ENCODE measurements at places on chromosomes 12 and 14.

DNA sequence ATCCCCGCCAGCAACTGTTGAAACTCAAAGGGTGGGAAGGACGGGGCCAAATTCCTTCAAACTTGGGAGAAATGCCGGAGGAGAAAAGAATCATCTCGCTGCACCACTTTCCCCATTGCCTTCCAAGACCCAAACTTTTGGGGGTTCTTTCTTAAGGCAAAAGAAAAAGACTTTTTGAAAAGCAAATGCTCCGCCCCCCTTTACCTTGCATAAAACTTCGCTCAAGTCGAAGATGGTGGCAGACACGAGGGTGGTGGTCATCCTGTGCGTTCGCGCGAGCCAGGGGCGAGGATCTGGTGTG, 239 bp downstream of the ZFP36L1 start:
- no peak for DNase-seq

DNA sequence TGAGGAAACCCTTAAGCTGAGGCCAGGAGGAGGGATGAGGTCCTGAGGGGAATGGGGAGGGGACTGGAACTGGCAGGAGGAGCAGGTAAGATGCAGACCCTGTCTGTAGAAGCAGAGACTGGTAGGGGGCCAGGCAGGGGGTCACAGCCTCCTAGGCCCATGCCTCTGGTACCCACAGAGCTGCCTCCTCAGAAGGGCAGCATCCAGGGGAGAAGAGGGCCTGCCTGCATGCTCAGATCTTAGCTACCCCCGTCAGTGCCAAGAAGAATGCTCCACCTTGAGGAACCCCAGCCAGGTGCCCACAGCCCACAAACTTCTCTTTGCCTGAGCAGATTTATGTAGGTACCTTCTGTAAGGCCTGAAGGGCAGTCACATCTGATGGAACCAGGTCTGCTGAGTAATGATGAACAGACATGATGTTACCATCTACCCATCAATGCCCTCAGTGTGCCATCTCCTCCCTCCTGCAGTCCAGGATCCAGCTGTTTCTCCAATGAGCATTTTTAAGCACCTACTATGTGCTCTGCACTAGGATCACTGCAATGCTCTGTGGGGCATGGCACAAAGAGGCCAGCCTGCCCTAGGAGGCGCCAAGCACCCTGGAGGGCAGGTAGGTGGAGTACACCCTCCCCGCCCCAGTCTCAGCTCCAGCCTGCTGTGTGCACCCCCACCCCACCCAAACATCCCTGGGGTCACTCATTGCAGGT, 24.8 kb upstream of the ZFP36L1 start:
- no peak for DNase-seq

DNA sequence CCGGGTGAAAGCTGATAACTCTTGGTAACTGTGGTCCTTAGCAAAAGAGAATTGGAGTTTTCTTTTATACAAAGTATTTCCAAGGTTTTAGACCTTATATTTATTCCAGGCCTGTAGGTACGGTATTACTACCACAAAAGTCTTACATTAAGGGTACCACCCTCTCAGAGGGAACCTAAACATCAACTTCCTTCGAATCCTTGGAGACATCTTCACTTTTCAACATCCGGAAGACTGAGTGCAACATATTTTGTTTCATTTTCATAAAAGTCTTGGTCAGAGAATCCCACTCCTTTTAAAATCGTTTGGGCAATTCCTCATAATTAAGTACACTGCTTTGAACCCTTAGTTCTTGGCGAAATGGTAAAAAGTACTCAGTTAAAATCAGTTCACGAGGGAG, 1.2 kb downstream of the CNOT2 start:
- no peak for DNase-seq

- peak; percentile 56 for DNase-seq
These were observed at the start of gene CCDC38 for GRCh38 chr12:95942524-95943329. CCDC38 (minus strand) TSS chr12:95942614; CDS start chr12:95936509, 6,105 bp downstream.

- no peak for DNase-seq
These were observed 36.2 kb upstream of the FERMT2 start for GRCh38 chr14:52987042-52987441.

DNA sequence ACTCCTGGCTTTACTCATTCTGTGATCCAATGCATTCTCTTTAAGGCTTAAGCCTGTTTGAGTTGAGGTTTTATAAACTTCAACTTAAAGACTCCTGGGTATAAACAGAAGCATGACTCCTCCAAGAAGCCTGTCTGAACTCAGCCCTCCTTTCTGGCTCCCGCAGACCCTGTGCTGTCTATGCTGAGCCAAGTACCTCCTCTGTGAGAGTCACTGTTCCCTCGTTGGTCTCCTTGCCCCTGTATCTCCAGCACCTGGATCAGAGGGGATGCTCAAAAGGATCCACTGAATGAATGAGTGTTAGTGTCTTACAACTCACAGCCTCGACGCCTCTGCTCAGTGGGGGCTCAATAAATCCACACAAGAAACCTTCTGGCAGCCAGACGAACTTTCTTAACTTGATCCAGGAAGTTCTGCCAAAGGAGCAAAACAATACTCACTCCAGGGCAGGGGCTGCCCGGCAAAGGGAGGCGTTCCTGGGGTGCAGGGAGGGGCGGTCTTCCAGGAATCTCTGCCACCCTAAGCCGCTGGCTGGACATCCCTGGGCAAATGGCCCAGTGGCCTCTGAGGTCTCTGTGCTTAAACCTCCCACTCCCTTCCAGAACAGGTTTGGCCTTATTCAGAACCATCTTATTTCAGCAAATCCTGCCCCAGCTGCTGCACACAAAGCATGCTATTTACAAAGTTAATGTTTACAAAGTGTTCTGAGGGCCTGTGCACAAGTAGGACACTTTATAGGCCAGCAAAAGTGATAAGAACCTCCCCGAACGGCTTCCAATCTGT, 32.9 kb downstream of the MAP1LC3B2 start:
- DNase-seq: no peak

- DNase-seq: no peak
These were observed 22.8 kb upstream of the ANO2 start for GRCh38 chr12:5967645-5968415.

- DNase-seq: no peak
These were observed 6.4 kb upstream of the SLC25A3 start for GRCh38 chr12:98587084-98587483.

DNA sequence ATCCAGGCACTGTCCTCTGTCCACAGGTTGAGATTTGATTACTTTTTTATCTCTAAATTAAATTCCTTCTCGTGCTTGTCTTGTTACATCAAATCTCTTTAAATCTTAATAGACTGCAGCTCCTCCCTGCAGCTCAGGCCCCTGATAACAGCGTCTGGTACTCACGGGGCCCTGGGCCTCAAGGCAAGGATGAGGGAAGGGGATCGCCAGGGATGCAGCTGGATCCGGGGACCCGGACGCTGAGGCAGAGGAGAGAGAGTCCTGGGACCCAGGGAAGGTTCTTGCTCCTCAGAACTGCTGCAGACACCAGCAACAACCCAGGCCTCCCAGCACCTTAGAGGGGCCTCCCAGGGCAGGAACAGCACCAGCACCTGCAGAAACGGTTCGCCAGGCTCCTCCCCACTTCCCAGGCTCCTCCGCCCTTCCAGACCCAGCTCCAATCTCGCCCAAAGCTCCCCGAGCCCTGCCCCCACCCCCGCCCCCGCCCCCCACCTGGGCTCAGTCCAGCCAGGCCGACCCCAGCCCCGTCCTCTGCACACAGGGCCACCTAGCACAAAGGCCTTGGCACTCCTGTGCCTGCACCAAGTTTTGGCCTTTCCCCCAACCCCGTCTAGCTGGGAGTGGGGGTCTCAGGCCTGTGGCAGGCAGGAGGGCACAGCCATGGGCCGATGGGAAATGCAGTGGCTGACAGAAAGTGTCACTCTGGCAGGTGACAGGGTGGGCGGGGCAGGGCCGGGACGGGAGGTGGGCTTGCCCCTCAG, 60.3 kb upstream of the GALNT9 start:
- DNase-seq: no peak

DNA sequence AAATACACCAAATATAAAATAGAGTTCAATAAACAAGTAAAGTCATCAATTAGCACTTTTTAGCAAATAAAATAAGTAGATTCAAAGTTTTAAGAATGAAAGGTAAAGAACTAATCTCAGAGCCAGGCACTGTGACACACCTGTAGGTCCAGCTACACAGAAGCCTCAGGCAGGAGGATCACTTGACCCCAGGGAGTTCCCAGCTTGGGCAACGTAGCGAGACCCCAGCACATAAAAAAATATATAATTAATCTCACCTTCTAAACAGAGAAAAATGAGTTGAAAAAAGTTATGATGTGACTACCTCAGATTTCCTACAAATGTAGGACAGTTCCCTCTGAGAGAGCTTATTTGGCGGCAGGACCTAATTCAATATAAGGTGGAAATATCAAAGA, 19.3 kb downstream of the DAD1 start:
- no peak for DNase-seq

DNA sequence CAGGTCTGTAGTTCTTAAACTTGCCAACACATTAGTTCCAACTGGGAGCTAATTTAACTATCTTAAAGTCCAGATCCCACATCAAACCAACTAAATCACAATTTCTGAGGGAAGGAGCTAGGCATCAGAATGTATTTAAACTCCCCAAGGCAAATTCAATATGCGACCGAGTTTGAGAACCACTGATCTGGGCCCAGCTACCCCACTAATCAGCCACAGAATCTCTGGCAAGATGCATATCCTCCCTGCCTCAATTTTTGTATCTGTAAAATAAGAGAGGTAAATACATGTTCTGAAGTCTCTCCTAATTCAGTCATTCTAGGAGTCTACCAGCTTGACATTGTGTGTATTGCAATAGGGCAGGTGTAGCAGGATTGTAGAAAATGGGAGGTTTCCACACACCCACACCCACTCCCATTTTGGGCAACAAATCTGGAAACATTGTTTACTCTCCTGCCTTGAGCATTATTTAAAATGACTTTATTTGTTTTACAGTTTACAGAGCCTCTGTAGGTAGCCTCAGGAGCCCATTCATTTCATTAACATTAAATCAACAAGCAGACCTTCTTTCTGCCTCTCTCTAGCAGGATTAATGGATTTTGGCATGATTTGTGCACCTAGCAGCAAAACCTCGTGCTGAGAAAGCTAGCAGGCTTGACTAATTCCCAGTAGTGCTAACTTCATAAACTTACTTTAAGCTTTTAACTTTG, 15.6 kb downstream of the LGR5 start:
- DNase-seq: no peak

DNA sequence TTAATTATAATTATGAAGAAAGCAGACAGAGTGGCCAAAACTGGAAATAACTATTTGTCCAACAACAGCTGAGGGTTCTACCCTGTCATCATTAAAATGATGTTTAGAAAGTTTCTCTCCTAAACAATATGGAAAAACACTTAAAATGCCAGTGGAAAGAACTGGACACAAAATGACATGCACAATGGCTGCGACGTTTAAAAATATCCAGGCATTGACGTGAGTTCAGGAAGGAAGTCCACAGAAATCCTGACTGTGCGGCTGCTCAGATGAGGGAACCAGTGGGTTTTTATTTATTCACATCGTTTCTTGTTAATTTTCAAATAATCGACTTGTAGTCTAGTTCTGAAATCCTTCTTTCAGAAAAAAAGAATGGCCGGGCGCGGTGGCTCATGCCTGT, 58.3 kb downstream of the CCNK start:
- DNase-seq: no peak

DNA sequence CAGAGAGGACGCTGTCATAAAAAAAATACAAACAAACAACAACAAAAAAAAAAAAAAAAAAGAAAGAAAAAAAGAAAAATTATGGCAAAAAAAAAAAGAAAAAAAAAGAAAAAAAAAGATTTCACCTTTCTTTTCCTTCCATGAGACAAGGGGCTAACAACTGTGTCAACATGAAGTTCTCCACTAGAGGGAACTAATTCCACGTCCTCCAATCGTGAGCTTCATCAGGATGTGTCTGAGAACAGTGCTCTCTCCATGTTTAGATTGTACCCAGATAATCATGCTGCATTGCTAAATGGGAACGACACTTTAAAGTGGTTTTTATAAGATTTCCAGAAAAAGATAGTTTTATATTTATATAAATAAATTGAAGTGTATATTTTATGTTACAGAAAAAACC, 96.2 kb upstream of the PTPRB start:
- no peak for DNase-seq

GRCh38 chr14:25009891-25010290, 40.1 kb downstream of the STXBP6 start:
- DNase-seq: no peak

GRCh38 chr12:92253301-92253700, 107.7 kb upstream of the BTG1 start:
- DNase-seq: no peak

DNA sequence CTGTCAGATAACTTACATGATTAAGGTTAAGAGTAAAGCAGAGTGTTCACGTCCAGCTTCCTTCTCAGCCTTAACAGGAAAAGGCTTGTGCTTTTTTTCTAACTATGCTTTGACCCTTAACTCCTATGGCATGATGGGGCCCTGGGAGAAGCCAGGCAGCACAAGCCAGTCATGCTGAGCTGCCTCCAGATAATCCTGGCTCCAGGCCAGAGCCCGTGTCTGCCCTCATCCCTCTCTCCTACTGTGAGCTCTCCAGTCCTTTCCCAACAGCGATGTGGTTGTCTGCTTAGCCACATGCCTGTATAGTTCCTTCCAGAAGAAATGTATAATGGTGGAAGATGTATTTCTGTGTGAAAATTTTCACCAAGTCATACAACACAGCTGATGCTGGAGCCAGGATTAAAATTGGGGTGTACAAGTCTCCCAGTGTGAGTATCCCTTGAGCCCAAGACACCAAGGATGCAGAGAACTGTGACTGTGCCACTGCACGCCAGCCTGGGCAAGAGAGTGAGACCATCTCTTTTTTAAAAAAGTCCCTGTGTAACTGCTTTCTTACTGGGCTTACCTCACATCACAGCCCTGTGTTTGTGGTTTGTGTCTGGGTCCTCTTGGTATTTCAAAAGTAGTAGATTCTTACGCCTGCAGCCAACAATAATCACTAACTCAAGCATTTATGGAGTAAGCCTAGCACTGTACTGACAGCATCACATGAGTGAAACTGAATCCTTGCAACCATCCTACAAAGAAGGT, 7.9 kb upstream of the ITFG2 start:
- no peak for DNase-seq

GRCh38 chr12:72330784-72331183, 58.6 kb downstream of the TRHDE start:
- no peak for DNase-seq

- no peak for DNase-seq
These were observed 197.0 kb upstream of the PRICKLE1 start for GRCh38 chr12:42786400-42787148.

- no peak for DNase-seq
These were observed 258.1 kb downstream of the PCNX1 start for GRCh38 chr14:71165121-71166031.

DNA sequence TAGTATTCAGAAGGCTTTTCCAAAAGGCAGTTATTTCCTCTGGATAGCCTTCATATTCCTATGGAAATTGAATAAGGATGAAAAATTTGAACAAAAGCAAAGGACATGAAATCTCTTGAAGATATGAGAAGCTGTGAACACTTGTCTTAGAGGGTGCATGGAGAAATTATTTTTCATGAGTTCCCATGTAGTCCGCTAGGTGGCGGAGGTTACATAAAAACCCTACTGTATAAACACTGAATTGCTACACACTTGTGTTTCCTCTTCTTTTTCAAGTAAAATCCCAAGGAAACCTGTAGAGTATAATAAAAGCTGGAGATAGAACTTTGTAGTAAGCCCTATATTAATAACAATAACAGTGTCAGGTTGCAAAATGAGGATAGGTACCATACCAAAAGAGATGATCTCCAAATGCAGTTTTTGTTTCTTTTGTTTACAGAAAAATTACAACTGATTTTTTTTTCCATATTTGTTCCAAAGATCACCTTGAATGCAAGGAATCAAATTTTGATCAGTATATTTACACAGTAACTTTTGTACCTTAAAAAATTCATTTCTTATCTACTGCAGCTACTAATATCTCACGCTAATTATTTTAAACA, 37.8 kb upstream of the OR4E1 start:
- no peak for DNase-seq
